NCI-H1092 (cell line): ENCODE measurements at places on chromosomes 3 and 15.
A peak's percentile ranks its signal among the peaks of the same experiment; 100 is the strongest.

- DNase-seq, result no peak
These were observed 45.9 kb downstream of the CGNL1 start for GRCh38 chr15:57422113-57422754.

- DNase-seq, result no peak
These were observed 330.7 kb upstream of the SLCO3A1 start for GRCh38 chr15:91522605-91523332.

GRCh38 chr3:128806588-128806987 is 72.8 kb upstream of the ACAD9 start:
- no peak for DNase-seq

GRCh38 chr3:30324587-30324986 is 281.8 kb upstream of the TGFBR2 start:
- DNase-seq, result no peak

- DNase-seq, result no peak
These were observed 119.5 kb upstream of the PRICKLE2 start for GRCh38 chr3:64344721-64345207.

DNA sequence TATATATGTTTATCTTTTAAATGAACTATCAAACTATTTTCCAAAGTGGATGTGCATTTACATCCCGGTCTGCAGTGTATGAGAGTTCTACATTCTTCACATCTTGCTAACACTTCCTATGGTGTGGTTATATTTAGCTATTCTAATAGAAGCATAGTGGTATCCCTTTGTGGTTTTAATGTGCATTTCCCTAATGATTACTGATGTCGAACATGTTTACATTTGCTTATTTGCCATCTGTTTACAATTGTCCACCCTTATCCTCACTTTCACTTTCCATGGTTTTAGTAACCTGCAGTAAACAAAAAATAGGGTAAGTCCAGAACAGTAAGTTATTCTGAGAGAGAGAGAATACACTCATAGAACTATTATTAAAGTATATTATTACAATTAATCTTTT is 360.5 kb upstream of the NAALADL2 start:
- no peak for DNase-seq

GRCh38 chr3:128359846-128360642 is 106.6 kb downstream of the DNAJB8 start:
- DNase-seq, result no peak

GRCh38 chr3:151639418-151639740 is 94.3 kb upstream of the AADACL2 start:
- DNase-seq, result no peak

DNA sequence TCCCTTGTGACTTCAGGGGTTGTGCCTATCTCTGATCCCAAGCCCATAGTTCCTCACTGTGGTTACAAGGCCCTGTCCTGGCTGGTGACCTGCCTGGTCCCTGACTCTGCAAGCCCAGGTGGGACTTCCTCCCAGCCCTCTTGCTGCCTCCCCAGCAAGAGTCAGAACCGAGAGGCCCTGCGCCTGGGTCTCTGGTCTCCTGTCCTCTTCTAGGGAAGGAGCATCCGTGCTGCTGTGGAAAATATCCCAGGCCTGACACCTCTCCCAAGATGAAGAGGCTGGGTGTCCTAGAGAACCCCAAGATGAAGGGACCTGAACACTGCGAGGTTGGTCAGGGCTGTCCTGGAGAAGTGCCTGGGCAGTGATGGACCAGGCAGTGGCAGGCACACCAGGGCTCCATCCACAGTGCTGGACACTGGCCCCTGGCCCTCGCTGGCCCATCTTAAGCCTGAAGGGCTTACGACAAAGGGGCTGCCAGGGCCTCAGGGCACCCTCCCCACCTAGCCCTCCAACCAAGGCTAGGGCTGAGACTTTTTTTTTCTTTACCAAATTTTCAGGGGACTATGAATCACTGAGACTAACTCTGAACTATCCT is 32.7 kb downstream of the PTH1R start:
- DNase-seq, result no peak

DNA sequence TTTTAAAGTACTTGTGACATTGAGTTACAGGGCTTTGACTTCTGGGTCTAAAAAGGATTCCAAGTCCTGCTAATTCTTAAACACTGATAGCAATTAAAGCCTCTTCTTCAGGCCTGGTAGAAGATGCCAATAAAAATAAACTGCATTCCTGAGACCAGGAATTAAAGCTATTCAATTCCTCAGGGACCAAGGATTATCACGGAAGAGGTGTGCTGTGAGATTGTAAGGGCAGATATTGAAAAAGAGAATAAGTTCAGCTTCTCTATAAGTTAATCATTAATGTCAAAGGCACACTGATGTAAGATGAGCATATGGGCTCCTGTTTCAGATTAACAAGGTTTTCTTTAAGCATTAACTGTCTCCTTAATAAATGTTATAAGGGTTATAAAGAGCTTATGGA is 611.3 kb downstream of the SI start:
- no peak for DNase-seq

DNA sequence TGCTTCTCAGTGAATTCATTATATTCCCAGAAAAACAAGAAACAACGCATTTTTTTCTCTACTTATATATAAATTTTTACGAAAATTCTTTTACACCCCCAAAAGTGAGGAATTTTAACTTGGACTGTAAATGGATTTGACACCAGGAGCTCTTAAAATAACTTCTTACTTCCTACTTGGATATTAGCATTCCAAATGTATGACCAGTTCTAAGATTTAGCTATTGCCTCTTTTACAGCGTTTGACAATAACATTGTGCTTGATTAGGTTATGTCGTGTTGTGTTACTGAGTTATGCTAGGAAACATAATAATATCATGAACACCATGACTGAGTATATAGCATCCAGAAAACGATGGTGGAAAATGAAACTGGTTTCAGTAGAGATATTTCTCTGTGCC is 177.0 kb downstream of the CNTN6 start:
- no peak for DNase-seq

DNA sequence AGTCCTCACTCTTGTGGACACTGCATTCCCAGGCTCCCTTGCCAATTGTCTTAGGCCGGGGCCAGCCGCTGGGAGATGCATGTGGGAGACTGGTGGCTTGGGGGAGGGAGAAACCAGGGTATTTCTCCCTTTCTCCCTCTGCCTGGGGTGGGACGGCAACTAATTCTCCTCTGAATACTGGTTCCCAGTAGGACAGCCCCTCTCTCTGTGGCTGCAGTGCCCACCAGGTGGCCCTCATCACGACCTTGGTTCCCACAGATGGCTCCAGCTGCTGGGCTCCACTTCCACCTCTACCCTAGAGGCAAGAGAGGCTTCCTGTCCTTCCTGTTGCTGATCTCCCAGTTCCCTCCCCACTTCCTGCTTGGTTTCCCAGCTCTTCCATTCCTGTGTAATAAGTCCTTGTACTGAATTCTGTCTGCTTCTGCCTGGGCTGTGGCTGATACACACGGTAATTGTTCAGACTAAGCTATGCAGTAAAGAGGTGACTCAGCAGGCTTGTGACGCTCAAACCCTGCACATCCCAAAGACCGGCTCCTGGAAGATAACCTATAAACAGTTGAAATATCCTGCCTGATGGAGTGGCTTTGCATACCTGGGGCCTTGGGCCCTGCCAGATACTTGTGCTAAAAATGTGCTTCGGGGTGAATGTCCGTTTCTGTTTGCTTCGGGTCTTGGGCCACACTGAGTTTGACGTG is 20.4 kb upstream of the COPG1 start:
- DNase-seq, result no peak

- no peak for DNase-seq
These were observed 1.1 kb upstream of the TLNRD1 start for GRCh38 chr15:80999623-81000036.

GRCh38 chr15:94105760-94106159 is 125.6 kb upstream of the MCTP2 start:
- DNase-seq, result no peak

DNA sequence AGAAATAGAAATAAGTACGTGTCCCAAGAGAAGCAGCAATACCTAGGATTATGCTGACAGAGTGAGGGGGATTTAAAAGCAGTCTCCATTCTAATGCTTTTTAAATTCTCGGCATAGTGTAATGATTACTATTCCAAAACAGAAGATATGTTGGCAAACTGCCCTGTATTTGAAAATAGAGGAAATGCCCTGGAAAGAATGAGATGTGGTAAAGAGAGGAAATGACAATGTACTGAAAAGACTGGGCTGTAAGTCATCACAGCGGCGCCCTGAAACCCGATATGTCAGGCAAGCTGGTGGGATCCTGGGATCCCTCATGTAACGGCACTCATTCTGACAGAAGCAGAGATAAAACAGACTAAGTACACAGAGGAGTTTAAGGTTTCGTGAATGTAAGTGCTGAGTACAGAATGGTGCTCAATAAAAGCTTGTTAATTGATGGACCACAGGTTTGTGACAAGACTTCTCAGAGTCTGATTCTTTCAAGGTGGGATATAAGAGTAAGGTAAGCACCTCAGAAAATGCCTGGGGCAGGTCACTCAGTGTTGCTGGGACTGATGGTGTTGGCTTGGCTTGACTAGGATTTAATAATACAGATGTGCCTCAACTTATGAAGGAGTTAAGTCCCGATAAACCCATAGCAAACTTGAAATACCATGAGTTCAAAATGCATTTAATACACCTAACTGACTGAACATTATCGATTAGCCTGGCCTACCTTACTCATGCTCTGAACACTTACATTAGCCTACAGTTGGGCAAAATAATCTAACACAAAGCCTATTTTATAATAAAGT is 91.4 kb downstream of the NFKBIZ start:
- no peak for DNase-seq

DNA sequence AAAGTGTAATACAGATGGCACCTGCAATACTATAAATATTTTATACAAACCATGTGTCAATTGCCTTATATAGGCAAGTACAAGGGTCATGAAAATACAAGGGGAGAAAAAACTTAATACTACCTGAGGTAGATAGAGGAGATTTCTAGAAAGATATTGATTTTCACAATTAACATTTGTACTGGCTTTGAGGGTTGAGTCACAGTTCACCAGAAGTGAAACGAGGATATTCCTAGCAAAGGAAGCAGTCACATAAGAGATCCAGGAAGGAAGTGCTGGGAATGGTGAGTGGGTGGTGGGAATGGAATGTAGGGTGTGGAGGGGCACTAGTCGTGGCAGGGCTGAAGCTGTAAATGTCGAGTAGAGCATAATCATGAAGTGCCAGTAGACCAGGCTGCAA is 108.7 kb downstream of the P2RY1 start:
- DNase-seq, result no peak

GRCh38 chr3:99859825-99860224 is 42.2 kb downstream of the CMSS1 start:
- DNase-seq, result no peak

DNA sequence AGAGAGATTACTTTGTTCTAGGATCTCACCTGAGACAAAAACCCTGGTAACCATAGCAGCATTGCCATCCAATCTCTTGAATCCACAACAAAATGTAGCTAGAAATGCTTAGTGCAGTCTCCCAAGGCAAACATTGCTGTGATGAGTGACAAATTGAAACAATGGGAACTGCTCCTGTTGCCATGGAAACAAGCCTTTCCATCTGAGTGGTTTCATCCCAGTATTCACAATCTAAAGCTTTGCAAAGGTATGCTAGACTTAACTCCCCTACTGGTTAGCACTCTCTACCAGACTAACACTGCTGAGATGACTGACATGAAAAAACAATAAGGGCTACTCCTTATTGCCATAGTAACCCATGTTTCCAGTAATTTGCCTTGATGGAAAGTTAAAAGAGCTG is 172.6 kb upstream of the CNTN3 start:
- no peak for DNase-seq

- peak; percentile 3 for DNase-seq
These were observed 94.7 kb downstream of the IL5RA start for GRCh38 chr3:3015185-3016089.

DNA sequence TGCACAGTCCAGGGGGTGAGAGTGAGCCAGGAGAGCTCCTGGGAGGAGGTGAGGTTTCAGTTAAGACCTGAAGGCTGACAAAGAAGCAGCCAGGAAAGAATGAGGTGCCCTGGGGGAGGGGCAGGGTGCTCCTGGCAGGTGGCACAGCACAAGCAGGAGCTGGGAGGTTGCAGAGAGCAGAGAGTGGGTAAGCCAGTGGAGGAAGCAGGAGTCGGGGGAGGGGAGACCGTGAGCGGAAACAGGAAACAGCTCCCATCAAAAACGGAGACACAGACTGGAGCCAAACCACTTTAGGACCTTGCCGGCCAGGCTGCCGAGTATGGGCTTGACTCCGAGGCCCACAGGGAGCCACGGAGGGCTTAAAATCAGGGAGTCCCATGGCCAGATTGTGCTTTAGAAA is 12.1 kb upstream of the FBLN2 start:
- no peak for DNase-seq

DNA sequence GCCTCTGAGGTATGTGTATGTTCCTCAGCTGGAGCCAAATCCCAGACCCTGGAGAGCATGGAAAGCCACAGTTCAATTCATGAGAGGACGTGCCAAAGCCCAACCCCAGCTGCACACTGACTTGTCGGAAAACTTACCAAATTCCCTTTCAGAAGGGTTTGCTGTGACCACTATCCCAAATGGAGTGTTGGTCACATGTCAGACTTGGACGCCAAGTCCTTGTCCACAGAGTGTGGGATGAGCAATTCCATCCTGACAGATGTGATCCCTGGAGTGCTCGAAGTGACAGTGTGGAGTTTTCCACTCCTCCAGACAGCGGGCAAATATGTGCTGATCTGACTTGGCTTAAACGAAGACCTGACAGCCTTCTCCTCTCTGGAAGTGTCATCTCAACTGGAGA is 71.2 kb downstream of the RORA start:
- no peak for DNase-seq

GRCh38 chr3:184770541-184770940 is 41.4 kb upstream of the VPS8 start:
- DNase-seq, result no peak

GRCh38 chr15:52642386-52643361 is 36.5 kb downstream of the ATOSA start:
- no peak for DNase-seq

- DNase-seq, result no peak
These were observed 90.6 kb downstream of the IQSEC1 start for GRCh38 chr3:12982619-12983101.

GRCh38 chr3:65245133-65246063 is 557.6 kb upstream of the ADAMTS9 start:
- DNase-seq, result no peak

- DNase-seq, result no peak
These were observed 153.9 kb downstream of the GHSR start for GRCh38 chr3:172294223-172294806.

GRCh38 chr3:121592856-121593702 is at the start of gene FBXO40:
Gene FBXO40, plus strand, starts transcription at chr3:121593379. Its CDS starts 27,197 bp downstream, at chr3:121620576.
- DNase-seq, result no peak

- no peak for DNase-seq
These were observed 110.5 kb upstream of the TBL1XR1 start for GRCh38 chr3:177307826-177308225.

DNA sequence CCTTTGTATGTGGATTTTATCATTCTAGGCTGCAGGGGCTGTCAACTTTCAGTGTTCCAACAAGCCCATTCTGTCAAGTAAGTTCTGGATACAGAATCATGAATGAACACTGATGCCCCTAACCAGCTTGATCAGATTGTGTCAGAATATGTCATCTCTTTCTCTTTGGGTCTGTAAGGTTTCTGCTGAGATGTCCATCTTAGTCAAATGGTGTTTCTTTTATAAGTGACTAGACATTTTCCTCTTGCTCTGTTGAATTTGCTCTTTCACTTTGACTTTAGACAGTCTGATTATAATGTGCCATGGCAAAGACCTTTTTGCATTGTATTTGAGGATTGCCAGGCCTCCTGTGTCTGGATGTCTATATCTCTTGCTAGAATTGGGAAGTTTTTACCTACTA is 660.9 kb upstream of the CBLB start:
- no peak for DNase-seq

- no peak for DNase-seq
These were observed 102.5 kb upstream of the TJP1 start for GRCh38 chr15:29924750-29925149.

GRCh38 chr3:169955406-169955805 is 11.2 kb upstream of the SEC62 start:
- no peak for DNase-seq

GRCh38 chr15:36005542-36005941 is 459.6 kb upstream of the DPH6 start:
- DNase-seq, result no peak
